ENCODE measurements at places on chromosomes 5 and 9.
A peak's percentile ranks its signal among the peaks of the same experiment; 100 is the strongest.

- no peak for DNase-seq
These were observed 42.6 kb downstream of the NPR3 start for GRCh38 chr5:32753765-32754164.

DNA sequence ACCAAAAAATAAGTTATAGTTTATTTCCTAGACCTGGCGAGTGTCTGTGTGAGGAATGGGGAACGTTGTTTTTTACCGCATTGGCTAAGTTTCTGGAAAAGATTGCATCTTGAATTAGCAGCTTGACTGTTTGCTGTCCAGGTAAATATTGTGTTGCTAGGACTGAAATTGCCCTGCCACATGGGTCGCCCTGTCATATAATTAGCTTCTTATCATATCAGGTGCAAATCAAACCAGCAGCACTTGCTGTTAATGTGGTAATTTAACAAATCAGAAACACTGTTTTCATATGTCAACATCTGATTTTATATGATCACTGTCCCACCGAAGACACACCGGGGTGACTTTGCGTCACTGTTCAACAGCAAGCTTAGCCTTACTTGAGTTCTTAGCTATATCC, 63.7 kb upstream of the ZNF622 start:
- no peak for DNase-seq

DNA sequence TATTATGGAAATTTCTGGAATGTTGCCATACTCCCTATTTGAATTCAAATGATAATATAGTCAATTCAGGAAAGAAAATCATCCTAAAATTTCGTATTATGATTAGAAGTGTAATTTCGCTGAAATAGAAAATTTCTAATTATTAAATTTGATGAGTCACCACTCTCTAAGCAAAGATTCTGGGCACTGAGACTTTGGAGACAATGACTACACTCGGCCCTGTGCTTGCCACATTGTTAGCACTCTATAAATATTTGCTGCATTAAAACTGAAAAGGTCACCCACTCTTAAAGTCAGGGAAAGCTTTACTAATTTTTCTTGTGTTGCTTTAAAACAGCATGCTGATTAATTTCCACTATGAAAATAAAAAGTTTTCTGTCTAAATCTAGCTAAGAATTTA, 240.3 kb downstream of the TLE4 start:
- DNase-seq: no peak

DNA sequence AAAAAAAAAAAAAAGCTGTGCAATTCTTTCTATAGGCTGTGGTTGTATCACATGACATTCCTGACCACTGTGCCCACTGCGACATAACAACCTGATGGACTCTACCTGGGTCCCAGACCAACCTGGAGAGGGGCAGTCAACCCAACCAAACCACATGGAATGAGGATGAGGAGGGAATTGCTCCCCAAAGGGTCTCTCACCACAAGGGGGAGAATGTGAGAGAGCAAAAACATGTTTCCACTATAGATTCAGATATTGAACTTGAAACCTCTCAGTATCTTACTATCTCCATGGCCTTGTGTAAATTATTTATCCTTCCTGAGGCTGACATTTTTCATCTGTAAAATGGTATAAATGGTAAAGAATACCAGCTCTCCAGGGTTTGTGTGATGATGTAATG, 66.9 kb upstream of the SV2C start:
- DNase-seq: no peak

GRCh38 chr5:132378580-132378979, 9.1 kb downstream of the SLC22A5 start:
- no peak for DNase-seq

GRCh38 chr9:82363682-82364081, 375.1 kb downstream of the SPATA31D1 start:
- no peak for DNase-seq

- DNase-seq: no peak
These were observed 24.0 kb downstream of the ABL1 start for GRCh38 chr9:130858739-130859705.

- DNase-seq: no peak
These were observed 229.5 kb downstream of the ARL15 start for GRCh38 chr5:54080831-54081230.

DNA sequence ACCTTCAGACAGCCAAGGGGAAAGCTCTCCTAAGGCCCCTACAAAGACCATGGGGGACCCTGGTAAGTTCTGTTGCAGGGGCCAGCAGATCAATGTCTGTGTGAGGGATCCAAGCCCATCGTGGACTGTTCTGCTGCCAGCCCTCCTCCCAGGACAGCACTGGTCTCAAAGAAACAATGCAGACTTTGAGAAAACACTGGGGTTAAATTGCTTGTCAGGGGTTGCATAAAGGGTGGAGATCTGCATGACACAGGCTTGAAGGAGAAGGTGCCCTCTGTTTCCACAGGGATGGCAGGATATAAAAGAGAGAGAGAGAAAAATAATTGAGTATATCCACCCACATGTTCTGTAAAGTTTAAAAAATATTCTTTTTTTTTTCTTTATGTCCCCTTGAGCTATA, 157.6 kb upstream of the TBC1D2 start:
- DNase-seq: no peak

DNA sequence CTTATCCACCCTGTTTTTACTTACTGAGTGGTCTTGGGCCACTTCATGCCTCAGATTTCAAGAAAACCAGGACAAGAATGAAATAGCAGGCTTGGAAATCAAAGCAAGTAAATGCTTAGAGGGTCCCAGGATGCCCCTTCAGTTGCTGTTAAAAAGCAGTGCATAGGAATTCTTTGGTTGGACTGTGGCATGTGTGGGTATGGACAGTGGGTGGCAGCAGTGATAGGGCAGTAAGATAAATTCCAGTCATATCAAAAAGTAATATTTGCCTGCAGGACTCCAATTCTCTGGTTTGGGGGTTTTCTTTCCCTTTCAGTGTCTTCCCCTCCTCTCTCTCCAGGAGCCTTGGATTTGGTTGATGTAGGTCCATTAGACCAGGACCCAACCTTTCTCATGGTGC, 306.7 kb upstream of the CLINT1 start:
- no peak for DNase-seq

DNA sequence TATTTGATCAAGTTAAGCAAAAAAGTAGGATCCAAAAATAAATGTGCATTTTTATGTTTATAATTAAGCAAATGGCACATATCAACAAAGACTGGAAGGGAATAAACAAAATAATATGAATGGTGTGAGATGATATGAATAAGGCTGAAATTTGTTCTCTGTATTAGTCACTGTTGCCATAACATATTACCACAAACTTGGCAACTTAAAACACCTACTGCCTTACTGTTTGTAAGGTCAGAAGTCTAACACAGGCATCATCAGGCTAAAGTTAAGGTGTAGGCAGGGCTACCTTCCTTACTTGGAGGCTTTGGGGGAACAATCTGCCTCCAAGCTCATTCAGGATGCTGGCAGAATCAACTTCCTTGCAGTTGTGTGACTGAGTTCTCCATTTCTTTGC, 19.3 kb downstream of the PGGT1B start:
- no peak for DNase-seq

DNA sequence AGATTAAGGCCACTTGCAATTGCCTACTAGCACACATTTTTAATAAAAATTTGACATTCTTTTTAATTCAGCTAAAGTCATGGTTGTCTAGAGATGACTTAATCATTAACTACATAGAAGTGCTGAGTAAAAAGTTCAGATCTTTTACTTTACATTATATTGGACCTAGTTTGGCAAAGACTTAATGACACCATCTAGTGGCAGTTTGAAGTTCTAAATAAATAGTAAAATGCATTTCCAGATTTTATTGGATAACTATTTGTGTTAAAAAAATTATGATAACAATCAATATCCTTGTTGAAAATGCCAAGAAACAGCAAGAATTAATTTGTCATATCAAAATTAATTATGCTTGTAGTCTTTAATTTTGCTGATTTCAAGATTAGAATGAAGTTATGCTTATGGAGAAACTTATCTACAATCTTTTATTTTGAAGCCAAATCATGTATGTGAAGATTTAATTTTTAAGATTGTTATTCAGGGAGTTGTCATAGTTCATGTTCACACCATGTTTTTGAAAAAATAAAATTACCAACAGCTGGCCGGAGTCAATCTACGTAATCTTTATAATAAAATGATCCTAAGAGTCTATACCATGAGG, 69.6 kb upstream of the PJA2 start:
- DNase-seq: peak; percentile 9

GRCh38 chr9:81849631-81850259, 78.5 kb upstream of the SPATA31D4 start:
- no peak for DNase-seq

GRCh38 chr9:104280178-104280560, 186.1 kb downstream of the SMC2 start:
- no peak for DNase-seq

GRCh38 chr9:117919538-117919937, 215.3 kb downstream of the TLR4 start:
- no peak for DNase-seq

DNA sequence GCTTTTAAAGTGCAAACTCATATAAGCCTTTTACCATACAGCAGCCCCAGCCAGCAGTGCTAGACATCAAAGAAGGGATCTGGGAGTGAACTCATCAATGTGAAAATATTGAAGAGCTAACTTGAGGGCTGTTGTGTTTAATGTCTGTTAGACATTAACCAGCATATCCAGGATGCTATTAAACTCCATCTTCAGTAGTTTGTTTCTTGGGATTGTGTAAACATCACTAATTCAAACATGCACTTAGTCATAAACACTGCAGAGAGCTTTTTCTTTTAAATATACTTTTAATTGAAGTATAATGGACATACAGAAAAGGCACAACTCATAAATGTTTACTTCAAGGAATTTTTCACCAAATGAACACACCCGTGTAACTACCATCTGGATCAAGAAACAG, 81.8 kb downstream of the TMEM252 start:
- no peak for DNase-seq

- DNase-seq: peak; percentile 40
These were observed 235.7 kb downstream of the HSPA4 start for GRCh38 chr5:133287500-133287899.

GRCh38 chr9:75432888-75433287, 344.6 kb downstream of the OSTF1 start:
- no peak for DNase-seq

DNA sequence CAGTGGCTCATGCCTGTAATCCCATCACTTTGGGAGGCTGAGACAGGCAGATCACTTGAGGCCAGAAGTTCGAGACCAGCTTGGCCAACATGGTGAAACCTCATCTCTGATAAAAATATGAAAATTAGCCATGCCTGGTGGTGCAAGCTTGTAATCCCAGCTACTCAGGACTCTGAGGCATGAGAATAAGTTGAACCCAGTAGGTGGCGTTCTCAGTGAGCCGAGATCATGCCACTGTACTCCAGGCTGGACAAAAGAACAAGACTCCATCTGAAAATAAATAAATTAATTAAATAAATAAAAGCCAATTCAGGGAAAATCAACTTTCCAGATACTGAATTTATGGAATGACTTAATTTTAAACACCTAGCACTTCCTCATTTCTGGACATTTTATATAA, 1722.1 kb downstream of the MAT2B start:
- DNase-seq: no peak
